ENCODE measurements at places on chromosomes 16 and 17. TPM values are rescaled to one million over a fixed set of nuclear protein-coding genes. Genes with fewer than 3 reads are reported as not detected.

The ABCC11 gene
- total RNA-seq: not detected

The SPIRE2 gene
- total RNA-seq: 3.8 TPM

The ALOX12 gene
- not detected for total RNA-seq

The OR3A3 gene
- not detected for total RNA-seq

The TEKT5 gene
- total RNA-seq: not detected

The NECAB2 gene
- total RNA-seq: not detected

The BMERB1 gene
- total RNA-seq: 23.1 TPM

The KRT25 gene
- total RNA-seq: not detected

The IRX6 gene
- total RNA-seq: not detected

Measured in cardiac atrium fibroblast (primary cell).